ENCODE measurements at places on chromosomes 5 and 9.
A peak's percentile ranks its signal among the peaks of the same experiment; 100 is the strongest.

DNA sequence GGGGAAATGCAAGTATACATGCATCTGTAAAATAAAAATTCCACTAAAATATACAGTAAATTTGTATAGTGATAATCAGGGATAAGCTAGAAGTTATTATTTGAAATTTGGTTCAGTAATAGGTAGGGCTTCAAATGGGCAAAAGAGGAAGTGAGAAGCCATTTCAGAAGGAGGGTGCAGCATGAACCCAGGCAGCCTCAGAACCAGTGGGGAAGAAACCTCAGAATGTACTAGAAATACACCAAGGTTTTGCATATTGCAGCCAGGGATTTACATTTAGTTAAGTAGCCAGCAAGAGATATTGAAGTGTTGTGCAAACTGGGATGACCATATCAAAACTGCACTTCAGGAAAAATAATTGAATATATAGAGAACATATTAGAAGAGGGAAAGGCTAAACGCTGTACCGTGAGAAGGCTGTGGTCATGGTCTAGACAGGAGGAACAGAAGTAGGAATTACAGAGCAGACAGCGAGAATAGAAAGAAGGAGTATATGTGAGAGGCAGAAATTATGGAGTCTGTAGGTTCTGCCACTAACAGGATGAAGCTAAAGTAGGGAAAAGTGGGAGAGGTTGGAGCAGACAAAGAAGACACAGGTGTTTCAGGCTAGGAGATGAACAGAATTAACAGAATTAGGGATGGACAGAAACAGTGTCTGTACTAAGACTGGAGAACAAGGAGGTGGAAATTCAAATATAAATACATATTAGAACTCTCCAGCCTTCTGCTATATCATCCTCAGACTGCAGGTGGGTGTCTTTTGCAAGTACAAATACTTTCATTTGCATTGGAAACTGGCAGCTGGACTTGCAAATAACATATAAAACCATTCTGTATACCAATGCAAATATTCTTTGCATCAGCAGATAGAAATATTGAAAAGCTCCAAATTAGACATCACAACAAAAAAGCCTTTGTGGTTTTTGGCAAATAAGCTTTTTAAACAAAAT lies 335.6 kb downstream of the ZNF608 start:
- no peak overlapping the region for H3K4me3 ChIP-seq
- H3K27ac ChIP-seq = no peak overlapping the region
- H3K36me3 ChIP-seq = no peaks in the 10 kb centered on the region
- H3K4me1 ChIP-seq = no peaks in the 10 kb centered on the region
- no peaks in the 10 kb centered on the region for H3K27me3 ChIP-seq

- DNase-seq = peak; percentile 89
- no peaks in the 10 kb centered on the region for H3K27me3 ChIP-seq
- no peaks in the 10 kb centered on the region for H3K36me3 ChIP-seq
- H3K4me1 ChIP-seq = peaks cover 51% of the 10 kb centered on the region
- peak within 1 kb of the TSS; percentile 96 for H3K27ac ChIP-seq
Measured at GRCh38 chr9:93134015-93134739, at the start of gene NINJ1. NINJ1 (minus strand) TSS chr9:93134251; CDS start chr9:93134217, 34 bp downstream.

GRCh38 chr5:167294882-167295680 lies 996.4 kb upstream of the WWC1 start:
- H3K27ac ChIP-seq = no peak overlapping the region
- no peak overlapping the region for H3K4me3 ChIP-seq
- H3K27me3 ChIP-seq = no peaks in the 10 kb centered on the region
- no peaks in the 10 kb centered on the region for H3K36me3 ChIP-seq
- no peaks in the 10 kb centered on the region for H3K4me1 ChIP-seq
- DNase-seq = no peak

GRCh38 chr9:36426945-36427344 lies 26.9 kb upstream of the RNF38 start:
- H3K27me3 ChIP-seq = no peaks in the 10 kb centered on the region
- H3K36me3 ChIP-seq = no peaks in the 10 kb centered on the region
- DNase-seq = no peak

DNA sequence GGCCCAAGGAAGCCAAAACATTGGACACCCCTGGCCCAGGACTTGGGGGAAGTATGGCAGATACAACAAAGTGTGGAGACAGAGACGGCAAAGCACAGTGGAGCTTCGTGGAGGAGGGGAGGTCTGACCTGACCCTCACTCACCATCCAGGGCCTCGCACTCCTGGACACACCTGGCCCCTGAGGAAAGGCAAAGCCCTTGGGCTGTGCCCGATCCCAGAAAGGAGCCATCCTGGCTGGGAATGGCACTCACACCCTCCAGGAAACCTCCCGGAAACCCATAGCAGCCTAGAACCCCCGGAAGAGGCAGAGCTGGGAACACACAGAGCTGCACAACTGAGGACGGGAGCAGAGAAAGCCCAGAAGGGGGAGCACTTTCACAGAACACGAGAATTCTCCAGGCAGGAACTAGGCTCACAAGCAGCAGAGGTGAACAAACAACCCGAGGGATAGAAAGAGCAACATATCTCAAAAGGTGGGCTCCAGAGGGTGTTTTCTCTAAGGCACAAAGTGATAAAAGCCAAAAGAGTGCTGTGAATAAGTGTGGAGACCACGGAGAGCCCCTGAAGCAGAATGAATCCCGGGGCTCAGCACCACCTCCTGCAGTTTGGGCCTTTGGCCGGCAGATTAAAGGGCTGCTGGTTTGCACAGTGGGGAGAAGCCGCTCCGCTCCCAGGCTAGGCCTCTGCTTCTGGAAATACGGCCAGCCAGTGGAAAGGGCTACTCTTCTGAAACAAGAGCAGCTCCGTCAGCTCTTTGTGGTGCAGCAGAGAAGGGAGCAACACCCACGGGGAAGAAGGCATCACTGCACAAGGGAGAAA lies 108.2 kb downstream of the UBE2R2 start:
- no peak for DNase-seq
- peaks cover 90% of the 10 kb centered on the region for H3K36me3 ChIP-seq
- peaks cover 2% of the 10 kb centered on the region for H3K4me1 ChIP-seq
- H3K27ac ChIP-seq = no peak overlapping the region
